ENCODE measurements at places on chromosomes 12 and 14. TPM values are rescaled to one million over a fixed set of nuclear protein-coding genes. Genes with fewer than 3 reads are reported as not detected.

DEGS2 gene
- not detected for total RNA-seq

KCNK10 gene
- 0.63 TPM for total RNA-seq

KRT85 gene
- total RNA-seq: not detected

POTEG gene
- total RNA-seq: 0.45 TPM

MMP14 gene
- total RNA-seq: 158 TPM

CIROP gene
- total RNA-seq: not detected

GCN1 gene
- 117 TPM for total RNA-seq

PTHLH gene
- 75.0 TPM for total RNA-seq

SLC17A8 gene
- total RNA-seq: not detected

GNS gene
- total RNA-seq: 60.9 TPM

ITGA7 gene
- total RNA-seq: 2.4 TPM

PLCZ1 gene
- not detected for total RNA-seq

Measured in Daoy (cell line).